ENCODE measurements at places on chromosomes 12 and 14.

GRCh38 chr12:132321321-132322118 is 7.9 kb downstream of the GALNT9 start:
- no peak for DNase-seq

- no peak for DNase-seq
Observed at GRCh38 chr12:71892059-71892458, 46.6 kb upstream of the TPH2 start.

GRCh38 chr12:107243341-107243740 is 150.0 kb upstream of the CRY1 start:
- DNase-seq, result no peak

- no peak for DNase-seq
Observed at GRCh38 chr14:59081720-59082119, 106.7 kb upstream of the DAAM1 start.

DNA sequence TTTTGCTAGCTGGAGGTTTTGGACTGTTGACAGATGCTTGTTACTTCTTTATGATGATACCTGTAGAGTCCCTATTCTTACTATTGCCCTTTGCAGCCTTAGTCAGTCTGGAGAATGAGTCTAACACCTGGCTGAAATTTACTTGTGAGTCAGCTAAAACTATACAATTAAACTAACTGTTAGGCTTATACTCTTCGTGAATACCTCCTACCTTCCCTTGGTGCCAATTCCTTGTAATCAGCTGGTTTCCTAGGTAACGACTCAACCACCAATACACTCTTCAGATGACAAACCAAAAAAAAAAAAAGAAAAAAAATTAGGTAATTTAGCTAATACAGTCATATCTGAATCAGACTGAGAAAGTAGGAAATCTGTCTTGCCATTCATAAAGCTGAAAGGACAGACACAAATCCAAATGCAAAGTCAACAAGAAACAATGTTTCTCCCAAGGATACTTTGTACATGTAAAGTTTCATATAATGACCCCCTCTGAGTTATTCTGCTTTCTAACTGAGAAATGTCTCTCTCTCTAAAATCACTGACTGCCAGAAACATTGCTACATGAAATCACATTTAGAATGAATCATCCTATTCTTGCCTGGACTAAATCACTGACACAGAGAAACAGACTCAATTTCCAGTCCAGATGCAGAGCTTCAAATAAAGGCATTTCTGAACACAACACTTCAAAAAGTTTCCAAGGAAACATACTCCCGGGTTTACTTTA is 56.5 kb upstream of the CDKL1 start:
- no peak for DNase-seq

GRCh38 chr12:88571543-88571942 is 8.7 kb downstream of the KITLG start:
- DNase-seq, result no peak

- peak; percentile 37 for DNase-seq
Observed at GRCh38 chr12:111596985-111597830, 1.9 kb downstream of the ATXN2 start.

GRCh38 chr14:71341156-71341555 is 433.9 kb downstream of the PCNX1 start:
- peak; percentile 89 for DNase-seq

DNA sequence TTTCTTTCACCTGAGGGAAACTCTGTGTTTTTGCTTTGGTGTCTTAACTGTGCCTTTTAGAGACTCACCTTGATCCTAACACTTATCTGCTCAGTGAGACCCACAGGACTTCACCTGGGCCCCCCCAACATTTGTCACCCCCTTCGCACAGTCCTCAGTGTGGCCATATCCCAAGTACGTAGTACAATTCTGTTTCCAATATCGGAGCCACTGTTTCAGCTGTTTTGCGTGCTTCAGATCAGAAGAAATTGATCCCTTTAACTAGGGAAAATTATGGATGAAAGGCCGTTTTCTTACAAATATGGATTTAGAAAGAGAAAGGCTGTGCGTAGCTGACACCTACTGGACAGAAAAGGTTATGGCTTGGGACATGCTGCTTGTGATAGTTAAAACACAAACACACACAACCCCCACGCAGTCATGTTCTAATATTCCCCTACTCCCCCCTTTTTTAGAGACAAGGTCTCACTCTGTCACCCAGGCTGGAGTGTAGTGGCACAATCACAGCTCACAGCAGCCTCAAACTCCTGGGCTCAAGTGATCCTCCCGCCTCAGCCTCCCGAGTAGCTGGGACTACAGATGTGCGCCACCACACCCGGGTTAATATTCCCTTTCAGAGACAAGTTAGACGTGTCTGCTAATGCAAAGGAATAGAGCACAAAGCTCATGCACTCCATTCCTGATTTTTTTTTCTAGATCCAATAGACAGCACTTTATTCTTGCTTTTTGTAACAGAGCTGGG is 3.6 kb upstream of the SLC7A8 start:
- peak; percentile 65 for DNase-seq

GRCh38 chr14:29069228-29069627 is 302.6 kb downstream of the FOXG1 start:
- DNase-seq, result no peak

- no peak for DNase-seq
Observed at GRCh38 chr14:89022274-89022673, 197.8 kb downstream of the TTC8 start.

DNA sequence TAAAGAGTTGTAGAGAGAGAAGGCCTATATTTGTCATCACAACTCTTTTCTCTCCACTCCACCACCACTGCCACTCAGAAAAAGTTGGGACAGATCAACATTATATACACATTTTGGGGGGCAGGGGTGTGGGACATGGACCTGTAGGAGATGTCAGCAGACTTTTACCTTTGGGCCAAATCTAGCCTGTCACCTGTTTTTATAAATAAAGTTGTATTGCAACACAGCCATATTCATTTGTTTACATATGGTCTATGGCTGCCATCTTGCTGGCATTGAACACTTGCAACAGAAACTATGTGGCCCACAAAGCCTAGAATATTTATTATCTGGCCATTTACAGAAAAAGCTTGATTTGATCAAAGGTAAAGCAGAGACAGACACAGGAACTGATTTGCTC is 250.7 kb downstream of the BTG1 start:
- DNase-seq, result no peak

- DNase-seq, result no peak
Observed at GRCh38 chr14:51929166-51929565, 60.2 kb upstream of the RTRAF start.

GRCh38 chr12:67456431-67456901 is 187.3 kb downstream of the CAND1 start:
- DNase-seq, result no peak

DNA sequence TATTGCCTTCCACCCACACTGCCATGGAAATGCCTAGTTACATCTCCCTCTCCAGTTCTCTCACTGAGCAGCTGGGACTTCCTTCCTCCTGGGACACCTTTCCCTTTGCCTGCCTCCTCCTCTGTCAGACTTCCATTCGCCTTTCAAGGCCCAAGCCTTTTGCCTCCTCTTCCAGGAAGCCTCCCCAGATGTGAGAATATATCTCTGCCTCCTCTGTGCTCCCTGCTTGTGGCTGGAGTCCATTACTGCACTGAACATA is 3.1 kb downstream of the IFI27L2 start:
- no peak for DNase-seq

GRCh38 chr12:85275374-85275773 is 4.6 kb upstream of the ALX1 start:
- no peak for DNase-seq

DNA sequence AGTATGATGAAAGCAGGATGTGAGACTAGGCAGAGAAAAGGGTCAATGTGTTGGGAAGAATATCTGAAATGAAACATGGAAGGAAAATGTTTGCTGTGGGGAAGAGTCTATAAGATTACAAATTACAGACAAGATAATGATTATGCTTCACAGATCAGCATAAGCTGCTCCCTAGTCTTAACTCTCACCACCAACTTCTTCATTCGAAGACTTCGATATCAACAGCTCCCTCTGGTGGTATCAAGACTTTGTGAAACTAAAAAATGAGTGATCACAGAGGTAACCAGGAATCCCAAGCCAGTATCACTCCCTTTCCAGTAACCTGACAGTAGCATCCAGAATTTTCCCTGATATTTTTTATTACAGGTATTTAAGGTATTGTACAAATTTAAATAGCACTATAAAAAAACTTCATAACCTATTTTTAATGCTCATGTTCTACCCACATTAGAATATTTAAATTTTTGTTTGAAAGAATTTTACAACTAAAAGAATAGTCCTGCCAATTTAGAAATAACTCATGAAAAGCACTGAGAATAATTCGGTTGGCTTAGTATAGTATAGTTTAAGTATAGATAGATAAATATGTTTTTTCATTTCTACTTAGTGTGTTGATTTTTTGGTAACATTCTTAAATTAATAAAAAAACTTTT is 84.4 kb downstream of the C2CD5 start:
- peak; percentile 53 for DNase-seq

DNA sequence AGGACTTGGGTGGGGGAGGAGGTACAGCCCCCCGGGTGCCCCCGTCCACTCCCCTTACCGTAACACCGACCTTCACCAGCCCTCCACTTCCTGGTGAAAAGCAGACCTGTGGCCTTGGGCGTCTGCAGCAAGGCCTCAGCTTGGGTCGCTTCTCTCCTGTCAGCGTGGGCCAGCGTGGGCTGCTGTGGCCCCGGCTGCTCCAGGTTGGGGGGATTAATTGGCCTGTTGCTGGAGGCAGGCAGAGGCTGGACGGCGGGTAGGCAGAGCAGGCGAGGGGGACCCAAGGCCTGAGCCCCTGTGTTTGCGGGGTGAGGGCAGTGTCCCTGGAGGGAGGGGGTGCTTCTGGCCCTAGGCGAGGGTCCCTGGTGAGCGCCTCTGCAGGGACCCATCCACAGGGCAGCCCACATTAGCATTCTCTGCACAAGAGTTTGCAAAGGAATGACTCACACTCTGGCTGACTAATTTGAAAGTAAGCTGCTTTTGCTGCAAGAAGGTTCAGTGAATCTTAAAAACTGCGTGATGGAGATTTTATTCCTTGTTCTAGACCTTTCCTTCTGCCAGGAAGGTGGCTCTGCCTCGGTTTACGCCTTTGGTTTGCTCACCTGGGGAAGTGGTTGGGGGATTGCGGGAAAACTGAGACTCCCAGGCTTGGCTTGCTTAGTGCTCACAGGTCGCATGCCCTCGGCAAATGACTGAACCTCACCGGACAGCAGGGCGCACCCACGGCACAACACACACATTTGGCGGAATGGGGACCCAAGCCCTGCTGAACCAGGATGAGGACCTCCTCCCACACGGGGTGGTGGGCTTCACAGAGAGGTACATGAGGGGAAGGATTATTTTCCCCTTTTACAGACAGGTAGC is 37.9 kb upstream of the DLK1 start:
- DNase-seq, result no peak

- no peak for DNase-seq
Observed at GRCh38 chr14:100975671-100976070, 72.1 kb upstream of the RTL1 start.

DNA sequence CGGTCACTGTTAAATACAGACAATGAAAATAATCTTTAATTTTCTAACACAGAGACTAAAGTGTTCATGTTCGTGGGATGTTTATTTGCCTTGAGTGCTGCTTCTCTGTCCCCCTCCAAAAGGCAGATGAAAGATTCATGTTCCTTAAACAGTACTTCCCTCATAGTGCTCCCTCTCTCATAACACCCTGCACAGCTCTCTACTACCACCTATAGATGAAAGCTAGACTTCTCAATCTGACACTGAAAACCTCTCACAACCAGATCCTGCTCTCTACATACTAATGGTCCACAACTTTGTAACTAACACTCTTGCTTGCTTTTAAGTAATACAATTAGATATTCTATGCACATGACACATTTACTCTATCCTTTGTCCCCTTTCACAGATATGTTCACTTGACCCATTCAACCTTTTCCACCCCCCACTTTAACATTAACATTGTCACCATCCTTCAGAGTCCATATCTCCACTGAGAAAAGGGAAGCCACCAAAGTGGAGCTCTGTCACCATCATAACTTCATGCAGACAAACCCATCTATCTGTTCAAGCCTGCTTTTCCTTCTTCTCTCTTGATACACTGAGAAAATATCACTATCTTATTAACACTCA is 266.4 kb upstream of the USP15 start:
- peak; percentile 59 for DNase-seq

Data from CD14-positive monocyte (primary cell).